CD4-positive, alpha-beta T cell treated with Interleukin-15 for 4 hours (primary cell): ENCODE measurements at places on chromosomes 4 and X.

DNA sequence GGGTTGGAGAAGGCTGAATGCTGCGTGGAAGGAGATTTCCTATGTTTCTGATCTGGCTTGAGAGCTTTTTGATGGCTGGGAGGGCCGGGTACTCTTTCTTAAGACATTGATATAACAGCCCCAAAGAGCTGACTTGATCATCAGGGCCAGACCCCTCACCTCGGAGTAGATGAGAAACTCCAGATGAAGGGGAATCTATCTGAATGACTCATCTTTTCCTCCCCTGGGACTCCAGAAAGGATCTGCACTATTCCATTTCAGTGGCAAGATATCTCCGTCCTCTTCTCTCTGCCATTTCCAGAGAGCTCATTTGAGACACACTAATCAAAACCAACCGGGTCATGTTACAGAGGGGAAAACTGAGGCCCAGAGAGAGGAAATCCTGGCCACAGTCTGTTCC lies 92.9 kb upstream of the MSX1 start:
- no peak for DNase-seq

GRCh38 chrX:18491587-18492340 lies 66.4 kb downstream of the CDKL5 start:
- DNase-seq: no peak

DNA sequence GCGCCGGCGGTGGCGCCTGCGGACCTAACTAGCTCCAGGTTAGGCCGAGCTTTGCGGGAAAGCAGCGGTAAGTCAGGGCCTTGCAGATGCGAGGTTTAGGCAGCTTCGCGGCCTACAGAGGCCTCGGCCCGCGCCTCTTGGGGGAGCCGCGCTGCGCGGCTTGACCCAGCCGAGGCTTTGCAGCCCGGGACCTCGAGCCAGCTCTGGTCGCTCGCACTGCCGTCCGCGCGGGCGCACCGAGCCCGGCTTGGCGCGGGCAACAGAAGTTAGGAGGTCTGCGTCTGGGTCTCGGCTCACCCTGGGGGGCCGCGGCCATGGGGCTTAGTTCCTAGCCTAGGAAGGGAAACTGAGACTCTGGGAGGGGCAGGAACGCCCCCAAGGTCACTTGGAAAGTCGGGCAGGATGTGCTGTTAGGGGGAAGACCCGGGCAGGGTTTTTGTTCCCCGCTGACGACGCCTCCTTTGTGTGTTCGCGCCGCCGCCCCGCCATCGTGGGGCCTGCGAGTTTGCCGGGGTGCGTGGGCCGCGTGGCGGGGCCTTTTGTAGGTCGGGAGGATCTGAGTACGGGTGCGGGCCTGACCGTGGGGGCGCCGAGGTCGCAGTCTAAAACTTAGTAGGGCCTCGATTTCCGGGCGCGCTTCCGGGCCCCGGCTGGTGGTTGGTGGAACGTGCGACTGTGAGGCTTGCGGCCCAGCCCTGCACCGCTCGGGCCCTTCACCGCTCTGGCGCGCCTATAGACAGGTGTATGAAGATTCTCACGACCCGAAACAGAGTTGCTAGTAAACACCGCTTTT lies 482 bp downstream of the RNF4 start:
- peak; percentile 65 for DNase-seq

DNA sequence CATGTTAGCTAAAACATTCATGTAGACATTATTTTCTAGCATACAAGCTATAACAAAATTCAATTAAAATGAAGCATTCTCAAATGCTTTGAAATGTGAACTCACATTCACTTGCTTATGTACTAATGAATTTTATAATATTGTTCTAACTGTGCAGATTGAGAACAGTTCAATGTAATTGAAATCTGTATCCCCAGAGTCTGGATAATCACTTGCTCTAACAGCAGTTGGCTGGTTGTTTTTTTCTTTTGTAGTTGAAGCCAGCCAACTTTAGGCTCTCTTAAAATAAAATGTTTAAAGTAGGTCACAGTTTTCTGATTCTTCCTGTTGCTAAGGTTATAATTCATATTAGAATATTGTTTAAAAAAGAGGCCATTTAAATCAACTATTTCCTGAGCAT lies 438.9 kb downstream of the NAF1 start:
- no peak for DNase-seq

DNA sequence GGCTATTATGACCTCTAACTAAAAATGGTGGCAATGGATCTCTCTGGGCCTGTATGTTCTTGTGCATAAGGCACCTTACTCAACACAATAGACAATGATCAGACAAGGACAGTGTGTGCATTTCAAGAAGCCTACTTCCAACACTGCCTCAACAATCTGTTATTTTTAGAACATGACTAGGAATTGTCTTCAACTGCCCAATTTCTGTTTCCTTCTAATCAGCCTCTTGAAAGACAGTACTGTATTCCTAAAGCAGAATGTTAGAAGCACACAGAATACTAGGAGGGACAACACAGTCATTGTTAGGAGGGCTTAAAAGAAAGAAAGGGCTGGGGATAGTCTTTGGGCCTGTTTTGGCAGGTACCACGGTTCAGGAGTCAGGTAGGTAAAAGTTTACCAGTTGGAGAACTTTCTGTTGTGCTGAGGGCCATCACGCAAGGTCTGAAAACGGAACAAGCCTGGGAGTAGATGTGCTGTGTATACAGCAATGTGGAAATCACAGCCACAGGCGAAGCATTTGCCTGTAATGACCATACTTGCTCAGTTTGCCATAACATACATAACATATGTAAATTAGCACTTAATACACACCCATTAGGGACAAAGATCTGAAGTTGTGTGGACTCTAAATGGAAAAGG lies 100.8 kb upstream of the ATXN3L start:
- no peak for DNase-seq

DNA sequence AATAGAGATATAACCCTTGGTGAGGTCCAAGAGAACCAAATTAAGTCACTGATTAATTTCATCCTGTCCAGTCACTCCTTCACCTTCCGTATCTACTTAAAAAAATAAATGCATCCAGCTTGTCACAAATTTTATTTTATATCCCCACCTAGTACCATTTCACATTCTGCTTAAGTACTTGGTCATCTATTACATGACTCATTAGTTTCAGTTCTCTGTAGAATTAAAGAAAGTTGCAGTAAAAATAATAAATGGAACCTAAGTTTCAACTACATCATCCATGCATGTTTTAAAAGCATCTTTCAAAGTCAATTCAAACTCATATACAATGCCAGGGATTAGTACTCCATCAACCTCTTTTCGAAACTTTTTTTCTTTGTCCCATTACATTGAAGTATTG lies 130.2 kb downstream of the SH2D1A start:
- no peak for DNase-seq

- no peak for DNase-seq
Measured at GRCh38 chr4:18536428-18536827, 514.9 kb upstream of the LCORL start.

DNA sequence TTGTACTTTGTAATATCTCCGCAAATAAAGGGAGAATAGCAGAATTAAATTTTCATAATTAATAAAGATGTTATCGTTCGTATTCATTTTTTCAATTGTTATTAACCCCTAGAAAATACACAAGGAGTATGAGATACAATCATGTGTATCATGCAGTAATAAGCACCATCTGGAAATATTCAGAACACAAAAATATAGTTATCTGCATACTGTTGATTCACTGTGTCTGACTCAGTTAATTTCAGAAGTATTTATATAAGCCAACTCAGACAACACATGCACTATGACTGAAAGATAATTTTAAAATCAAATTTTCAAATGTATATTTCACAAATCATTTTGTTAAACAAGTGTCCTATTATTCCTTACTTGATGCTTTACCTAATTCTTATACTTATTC lies 1954.8 kb downstream of the ARAP2 start:
- DNase-seq: no peak

DNA sequence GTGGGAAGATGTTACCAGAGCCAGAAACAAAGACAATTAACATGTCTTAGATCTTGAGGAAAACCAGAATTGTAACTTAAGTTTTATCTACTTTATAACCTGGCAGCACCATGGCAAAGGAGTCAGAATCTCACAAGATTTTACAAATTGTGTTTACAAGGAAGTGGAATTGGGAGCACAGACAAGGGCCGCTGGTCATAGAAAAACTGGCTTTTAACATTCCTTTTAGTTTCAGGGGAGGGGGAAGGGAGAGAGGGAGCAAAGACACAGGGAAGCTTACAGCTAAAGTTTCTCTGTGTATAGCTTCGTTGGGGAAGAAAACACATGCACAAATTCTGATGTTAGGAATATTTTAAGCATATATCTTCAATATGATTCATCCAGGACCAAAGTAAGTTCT lies 10.3 kb upstream of the UGT2B11 start:
- DNase-seq: no peak

- no peak for DNase-seq
Measured at GRCh38 chrX:110568441-110568840, 209.8 kb downstream of the RTL9 start.

GRCh38 chr4:152690706-152691651 lies 11.2 kb upstream of the TMEM154 start:
- no peak for DNase-seq

DNA sequence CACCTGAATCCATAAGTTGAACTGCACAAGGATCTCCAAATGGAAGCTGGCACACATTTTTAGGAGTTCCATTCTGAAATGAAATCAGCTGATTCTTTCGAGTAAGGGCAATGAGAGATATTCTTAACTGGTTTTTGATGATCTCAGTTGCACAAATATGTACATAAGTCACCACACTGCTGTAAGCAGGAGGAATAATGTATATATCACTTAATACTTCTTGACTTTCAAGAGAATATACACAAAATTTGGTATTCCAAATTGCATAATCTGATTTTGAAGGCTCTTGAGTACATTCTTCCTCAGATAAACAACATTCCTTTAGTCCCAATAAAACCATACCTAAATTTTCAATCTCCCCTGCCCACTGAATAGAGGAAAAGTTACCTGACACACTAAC lies 8.2 kb downstream of the FANCB start:
- no peak for DNase-seq

- DNase-seq: no peak
Measured at GRCh38 chr4:185758807-185759206, 53.2 kb downstream of the SORBS2 start.

DNA sequence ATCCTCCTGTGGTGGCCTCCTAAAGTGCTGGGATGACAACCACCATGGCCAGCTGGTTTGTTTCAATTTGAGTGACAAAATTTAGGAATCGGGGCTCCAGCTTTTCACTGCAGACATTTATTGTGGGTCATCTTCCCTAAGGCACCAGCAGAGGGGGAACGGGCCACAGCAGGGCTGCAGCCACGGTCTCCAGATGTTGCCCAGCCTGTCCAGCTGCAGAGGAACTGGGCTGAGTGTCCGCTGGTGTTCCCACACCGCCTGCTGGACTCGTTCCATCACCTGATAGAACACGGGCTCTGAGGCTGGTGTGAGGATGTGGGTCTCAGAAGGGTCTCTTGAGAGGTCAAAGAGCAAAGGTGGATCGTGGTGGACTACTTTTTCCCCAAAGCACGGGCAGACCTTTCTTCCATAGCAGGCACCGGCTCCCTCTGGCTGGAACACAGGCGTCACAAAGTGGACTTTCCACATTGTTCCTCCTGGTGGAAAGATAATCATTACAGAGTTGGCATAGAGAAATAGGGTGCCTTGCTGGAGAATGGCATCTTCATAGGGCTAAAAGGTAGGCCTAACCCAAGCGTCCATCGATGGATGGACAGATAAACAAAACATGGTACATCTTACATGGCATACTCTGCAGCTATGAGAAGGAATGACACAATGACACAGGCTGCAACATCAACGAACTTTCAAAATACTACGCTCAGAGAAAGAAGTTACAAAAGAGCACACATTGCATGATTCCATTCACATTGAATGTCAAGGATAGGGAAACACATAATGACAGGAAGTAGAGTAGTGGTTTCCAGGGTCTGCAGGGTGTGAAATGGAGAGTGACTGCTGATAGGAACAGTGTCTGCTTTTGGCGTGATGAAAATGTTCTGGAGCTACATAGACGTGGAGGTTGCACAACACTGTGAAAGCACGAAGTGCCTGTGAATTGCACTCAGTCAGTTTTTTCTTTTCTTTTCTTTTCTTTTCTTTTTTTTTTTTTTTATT lies 5.9 kb upstream of the ARSD start:
- DNase-seq: no peak

- DNase-seq: no peak
Measured at GRCh38 chrX:38939067-38939466, 137.8 kb downstream of the MID1IP1 start.

DNA sequence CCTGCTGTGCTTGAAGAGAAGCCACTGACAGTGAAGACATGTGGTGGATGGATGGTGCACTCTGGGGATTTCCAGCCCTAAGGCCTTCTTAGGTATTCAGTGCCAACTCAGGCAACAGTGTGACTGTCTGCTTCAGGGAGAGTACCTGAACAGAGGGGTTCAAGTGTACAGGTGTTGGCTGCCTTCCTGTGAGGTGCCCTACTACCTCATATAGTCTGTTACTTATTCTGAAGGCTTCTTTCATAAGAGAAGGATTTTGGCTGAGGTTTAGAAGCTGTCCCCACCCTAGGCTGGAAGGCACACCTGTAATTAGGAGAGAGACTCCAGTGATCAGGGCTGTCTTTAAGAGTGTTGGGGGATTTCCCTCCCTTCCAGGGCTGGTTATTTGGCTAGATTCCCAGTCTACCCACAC lies 1.8 kb downstream of the FTHL17 start:
- no peak for DNase-seq

GRCh38 chr4:165518024-165518616 lies 139.3 kb downstream of the CPE start:
- no peak for DNase-seq

GRCh38 chr4:183541010-183541751 lies 36.3 kb downstream of the ING2 start:
- DNase-seq: no peak

DNA sequence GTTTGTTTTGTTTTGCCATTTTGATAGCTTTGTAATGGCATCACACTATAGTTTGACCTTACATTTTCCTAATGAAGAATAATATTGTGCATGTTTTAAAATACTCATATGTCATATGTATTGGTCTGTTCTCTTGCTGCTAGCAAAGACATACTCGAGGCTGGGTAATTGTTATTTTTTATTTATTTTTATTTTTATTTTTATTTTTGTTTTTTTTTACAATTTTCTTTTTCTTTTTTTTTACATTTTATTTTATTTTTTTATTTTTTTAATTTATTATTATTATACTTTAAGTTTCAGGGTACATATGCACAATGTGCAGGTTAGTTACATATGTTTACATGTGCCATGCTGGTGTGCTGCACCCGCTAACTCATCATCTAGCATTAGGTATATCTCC lies 104.6 kb upstream of the GRID2 start:
- no peak for DNase-seq

DNA sequence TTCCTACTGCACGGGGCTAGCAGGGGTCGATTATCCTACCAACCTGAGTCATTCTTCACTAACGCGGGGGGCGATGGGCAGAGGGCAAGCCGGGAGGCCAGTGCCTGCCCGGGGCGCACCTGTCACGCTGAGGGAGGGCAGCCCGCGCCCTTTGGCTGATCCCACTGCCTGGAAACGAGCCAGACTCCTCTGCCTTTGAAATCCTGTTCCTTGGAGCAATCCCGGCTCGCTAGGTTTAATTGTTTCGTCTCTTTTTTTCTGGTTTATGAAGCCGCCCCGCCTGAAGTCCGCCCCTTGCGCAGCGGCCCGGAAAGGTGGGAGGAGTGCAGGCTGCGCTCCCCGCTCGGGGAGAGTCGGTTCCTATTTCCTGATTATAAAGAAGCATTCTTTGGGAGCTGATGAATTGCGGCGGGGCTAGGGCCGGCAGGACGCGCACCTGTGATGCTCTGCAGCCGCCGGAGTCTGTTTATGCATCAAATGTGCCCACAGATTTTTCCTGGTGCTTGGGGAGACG lies 484.2 kb downstream of the BCOR start:
- no peak for DNase-seq
